Ovary (tissue), 10 donors: ENCODE measurements at places on chromosomes 1 and 21. TPM values are rescaled to one million over a fixed set of nuclear protein-coding genes. Genes with fewer than 3 reads are reported as not detected.

- H3K27me3 ChIP-seq, result no peaks in the 10 kb centered on the region
- H3K4me1 ChIP-seq, result no peaks in the 10 kb centered on the region
- no peak overlapping the region for H3K27ac ChIP-seq
- DNase-seq, result no peak
- H3K36me3 ChIP-seq, result no peaks in the 10 kb centered on the region
Observed at GRCh38 chr1:77287535-77287934, 5.7 kb downstream of the AK5 start.

Gene DCDC2B
- 0.22 TPM for total RNA-seq

Gene PI4KB
- total RNA-seq, result 65.4 TPM

Gene RAP1GAP
- total RNA-seq, result 3.6 TPM
